NCI-H1092 treated with DMSO at 0.1 percent for 48 hours (cell line): ENCODE measurements at places on chromosomes 2 and 18.

GRCh38 chr2:219243291-219243761, 1.9 kb downstream of the GLB1L start:
- DNase-seq: no peak

DNA sequence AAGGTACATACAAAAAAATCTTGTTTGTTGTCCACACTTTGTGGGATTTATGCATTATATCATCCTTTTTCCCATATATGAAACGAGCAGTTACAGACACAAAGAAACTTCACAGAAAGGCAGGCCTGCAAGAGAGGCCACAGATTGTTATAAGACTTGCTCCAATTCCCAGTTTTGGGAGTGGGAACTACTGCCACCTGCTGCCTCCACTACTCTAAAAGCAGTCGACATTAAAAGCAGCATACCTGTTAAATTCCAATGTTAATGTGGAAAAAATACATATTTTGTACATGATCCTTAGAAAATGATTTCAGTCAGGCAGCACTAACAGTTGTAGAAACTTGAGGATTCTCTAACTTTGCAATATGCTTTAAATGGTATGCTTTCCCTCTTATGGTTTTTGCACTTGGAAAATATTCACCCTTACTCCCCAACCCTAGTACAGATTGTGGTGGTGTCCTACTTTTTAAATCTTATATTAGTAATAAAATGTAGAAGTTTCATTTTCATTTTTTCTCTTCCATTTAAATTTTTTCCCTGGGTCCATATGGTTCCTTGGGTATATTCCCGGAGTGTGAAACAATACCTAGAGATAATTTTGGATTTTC, 37.9 kb downstream of the SLC38A11 start:
- peak; percentile 47 for DNase-seq

DNA sequence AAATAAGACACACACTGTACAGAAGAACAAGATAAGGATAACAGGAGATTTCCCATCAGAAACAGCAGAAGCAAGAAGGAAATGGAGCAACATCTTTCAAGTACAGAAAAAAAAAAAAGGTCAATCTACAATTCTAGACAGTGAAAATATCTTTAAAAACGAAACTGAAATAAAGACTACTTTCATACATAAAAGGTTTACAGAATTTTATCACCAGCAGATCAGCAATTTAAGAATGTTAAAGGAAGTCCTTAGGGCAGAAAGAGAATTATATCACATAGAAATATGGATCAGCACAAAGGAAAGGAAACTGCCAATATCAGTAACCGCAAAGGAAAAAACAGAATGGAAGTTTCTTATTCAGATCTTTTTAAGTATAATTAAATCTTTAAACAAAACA, 931.0 kb downstream of the EPHA4 start:
- no peak for DNase-seq

DNA sequence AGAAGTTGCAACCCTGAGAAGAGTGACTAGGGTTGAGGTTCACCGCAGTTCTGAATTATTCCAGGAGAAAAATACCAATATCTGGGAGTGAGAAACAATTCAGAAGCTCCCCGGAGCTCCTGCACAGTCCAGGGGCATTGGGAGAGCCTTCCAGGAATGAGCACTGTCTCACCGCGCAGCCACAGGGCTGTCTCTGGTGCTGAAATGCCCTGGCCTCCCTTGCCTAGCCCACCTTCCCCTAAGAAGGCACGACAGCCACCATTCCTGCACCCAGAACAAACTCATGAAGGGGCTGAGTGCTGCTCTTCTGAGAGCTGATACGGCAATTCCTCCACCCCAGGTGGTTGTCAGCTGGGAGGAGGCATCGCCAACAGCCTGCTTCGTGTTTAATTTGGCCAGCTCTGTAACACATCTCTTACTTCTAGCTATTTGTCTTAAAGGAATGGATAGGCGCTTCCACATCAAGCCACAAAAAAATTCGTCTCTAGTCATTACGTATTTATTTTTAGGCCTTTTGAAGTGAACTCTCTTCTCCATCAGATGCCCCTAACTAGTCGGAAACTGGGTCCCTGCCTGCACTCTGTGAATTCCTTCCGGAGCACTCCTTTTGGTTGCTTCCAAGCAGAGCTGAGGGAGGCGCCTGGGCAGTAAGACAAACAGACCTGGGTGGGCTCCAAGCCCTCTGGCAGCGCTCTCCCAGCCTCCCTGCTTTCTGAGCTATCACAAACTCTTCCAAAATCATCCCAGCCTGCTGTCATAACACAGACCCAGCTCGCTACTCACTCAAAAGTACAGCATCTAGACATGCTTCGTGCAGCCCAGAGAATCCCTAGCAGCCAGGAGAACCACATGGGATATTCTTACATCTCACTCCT, 120.5 kb upstream of the CCDC68 start:
- no peak for DNase-seq

DNA sequence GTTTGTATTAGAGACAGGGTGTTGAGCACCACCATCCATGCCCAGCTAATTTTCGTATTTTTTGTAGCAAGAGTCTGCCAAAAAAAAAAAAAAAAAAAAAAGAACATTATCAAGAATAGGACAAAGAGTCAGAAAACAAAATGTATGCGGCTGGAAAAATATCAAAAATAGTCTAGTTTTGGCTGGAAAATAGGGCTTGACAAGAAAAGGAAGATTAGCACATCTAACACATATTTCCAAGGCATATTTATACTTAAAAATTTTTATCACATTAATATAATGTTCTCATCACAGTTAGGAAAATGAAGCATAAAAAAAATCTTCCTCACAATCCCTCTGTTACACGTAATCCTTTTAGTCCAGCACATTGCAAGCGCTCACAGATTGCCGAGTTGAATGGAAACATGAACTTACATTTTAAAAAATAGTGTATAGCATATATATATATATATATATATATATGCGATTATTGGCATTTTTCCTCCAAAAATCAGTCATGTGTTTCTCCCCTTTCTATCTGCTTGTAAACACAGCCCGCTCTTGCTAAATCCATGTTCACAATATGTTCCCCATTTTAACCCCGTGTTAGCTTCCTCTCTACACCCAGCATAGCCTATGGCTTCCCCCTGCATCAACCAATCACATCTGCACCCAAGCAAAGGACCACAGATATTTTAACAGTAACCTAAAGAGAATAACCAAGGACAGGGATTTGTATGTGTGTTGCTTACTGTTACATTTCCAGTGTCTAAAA, 183.0 kb downstream of the AFF3 start:
- no peak for DNase-seq

- DNase-seq: no peak
Measured at GRCh38 chr2:9666306-9666705, 35.5 kb upstream of the YWHAQ start.

DNA sequence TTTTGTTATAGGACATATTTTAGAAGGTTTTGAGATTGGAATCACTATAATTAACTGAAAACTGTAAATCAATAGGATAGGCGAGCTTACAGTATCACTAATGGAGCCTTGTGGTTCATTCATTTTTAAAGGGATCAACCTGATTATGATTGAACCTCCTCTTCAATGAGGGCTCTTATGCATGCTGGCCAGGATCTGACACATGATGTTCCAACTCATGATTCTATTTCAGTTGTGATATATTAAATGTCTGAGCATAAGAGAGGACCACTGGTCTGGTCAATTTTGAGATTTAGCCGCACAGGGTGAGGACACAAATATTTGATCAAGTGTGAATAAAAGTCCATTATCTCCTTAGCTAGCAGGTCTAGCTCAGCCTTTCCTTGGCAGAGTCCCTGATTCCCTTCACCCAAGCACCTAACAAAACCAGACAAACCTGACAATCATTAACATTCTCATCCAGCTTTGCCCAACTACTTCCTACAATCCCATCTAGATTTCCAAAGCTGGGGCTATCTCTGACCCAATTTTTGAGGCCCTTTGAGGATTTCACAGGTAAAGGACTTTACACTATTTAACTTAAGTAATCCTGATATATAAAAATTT, 6.9 kb upstream of the MAP4K4 start:
- DNase-seq: no peak

DNA sequence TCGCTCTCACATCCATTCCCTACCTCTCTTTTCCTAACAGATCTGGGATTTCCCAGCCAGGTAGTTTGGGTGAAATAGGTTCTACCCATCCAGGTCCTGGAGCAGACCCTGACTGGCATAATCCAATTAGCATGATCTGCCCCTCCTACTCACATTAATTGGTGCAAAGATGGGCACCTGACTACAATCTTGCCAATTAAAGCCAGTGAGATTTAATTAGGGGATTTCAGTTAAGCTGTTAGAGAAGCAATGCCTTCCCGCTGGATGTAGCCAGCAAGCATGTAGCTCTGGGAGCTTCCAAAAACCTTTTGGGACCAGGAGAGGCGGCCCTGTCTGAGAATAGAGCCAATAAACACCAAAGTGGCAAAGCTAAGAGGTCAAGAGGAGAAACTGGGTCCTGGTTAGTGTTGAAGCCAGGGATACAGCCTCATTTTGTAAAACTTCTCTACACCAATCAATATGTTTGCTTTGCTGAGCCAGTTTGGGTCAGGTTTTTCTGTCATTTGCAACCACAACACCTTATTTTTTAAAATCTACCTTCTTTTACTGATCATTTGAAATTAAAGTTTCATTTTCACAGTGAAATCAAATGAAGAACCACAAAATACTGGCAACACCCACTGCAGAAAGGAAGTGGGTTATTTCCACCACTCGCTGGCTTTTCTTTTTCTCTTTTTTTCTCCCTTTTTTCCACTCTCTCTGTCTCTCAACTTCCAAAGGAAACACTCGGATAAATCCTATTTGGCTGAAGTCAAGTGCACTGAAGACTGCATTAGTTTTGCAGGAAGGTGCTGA, 3.2 kb upstream of the TTC39C start:
- no peak for DNase-seq

- DNase-seq: no peak
Measured at GRCh38 chr2:48380989-48381625, 148.8 kb upstream of the STON1 start.

DNA sequence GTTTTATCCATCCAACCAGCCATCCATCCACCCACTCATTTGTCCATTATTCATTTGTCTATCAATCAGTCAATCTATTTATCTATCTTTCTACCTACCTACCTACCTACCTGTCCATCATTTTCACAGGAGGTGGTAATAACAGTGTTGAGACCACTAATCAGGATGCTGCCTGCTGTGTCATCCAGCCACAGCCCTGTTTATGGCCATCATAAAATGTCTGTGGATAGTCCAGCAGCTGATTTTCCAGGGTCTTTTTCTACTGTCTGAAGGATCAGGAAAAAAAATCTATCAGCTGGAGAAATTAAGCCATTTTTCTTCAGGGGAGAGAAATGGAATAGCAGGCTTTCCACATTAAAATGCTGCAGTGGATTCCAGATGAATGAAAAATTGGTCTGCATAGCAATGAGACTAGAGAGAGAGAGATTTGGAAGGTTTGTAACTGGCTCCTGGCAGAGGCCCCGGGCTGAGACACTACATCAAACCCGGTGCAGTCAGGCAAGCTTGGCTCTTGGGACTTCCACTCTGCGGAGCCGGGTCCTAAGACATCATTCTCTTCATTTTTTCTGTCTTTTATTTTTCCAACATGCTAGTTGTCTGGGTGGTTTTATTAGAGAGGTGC, 33.0 kb upstream of the BOD1L2 start:
- DNase-seq: no peak

DNA sequence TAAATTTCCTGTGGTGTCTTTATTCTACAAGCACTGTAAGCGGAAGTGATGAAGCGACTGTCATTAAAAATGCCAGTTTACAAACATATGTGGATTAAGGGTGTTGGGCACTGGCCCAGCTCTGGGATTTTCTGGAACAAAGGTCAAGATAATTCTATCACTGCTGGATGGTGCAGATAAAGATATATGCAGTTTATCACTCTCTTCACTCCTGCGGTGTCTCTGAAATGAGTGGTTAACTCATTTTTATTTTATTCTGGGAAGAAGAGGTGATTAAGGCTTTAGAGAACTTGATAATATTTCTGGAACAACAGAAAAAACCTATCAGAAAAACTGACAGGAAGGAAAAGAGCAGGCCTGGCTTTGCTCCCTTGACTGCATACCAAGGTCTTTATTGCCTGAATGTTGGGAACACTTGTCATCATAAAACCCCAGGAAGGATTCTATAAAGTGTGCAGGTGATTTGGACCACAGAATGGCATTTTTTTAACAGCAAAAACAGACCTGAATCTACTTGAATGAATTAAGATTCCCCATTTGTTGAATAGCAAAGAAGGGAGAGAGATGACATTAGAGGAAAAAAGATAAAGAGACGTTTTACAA, 32.4 kb downstream of the ABCB11 start:
- DNase-seq: no peak

- DNase-seq: no peak
Measured at GRCh38 chr2:207276248-207276647, 110.5 kb upstream of the KLF7 start.

- no peak for DNase-seq
Measured at GRCh38 chr18:67261931-67262552, 254.5 kb downstream of the DSEL start.

DNA sequence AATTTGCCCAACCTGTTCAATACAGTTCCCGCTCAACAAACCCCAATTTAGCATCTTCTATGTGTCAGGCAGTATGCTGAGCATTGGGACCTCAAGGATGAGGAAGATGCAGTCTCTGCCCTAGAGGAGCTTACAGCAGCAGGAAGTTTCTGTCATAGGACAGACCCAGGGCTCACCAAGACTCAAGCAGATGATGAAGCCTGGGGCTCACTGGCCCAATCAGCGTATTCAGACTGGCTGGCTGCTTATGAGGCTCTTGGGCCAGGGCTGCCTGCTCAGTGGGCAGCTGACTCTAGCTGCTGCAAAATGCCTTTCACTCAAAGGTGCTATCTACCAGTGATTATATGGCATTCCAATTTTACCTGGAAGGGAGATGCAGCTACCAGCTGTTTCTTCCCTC, 2.1 kb downstream of the FAM178B start:
- no peak for DNase-seq

GRCh38 chr2:69994166-69994565, 32.7 kb upstream of the ASPRV1 start:
- no peak for DNase-seq

DNA sequence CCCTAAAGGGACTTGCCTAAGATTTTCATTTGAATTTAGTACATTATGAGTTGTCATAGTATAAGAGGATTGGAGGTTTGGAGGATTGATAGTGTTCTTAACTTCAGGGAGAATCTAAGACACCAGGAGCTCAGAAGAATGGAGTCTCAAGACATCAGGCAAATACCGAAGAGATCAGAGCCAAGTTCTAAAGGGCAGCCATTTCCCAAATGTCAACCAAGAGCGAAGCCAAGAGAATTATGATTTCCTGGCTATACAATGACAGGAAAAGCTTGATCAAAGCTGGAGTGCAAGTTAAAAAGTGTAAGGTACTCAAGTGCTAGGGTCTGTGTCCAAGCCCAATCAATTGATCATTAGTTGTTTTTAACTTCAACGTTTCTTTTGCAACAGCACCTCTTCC, 283.0 kb upstream of the FN1 start:
- no peak for DNase-seq

DNA sequence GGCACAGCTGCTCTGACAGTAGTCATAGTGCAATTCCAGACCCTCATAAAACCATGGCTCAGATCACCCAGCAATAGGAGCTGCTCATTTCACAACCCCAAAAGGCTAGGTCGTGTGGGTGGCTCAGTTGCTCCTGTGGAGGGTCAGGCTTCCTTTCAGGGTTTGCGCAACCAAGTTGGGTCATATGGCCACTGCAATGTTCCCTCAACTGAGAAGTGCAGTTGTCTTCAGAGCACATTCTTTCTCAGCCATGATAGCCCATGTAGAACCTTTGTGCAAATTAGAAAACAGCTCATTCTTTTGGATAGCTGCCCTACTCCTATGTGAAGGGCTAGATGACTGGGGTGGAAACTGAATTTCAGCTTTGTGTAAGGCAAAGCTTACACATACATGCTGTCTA, 3.2 kb downstream of the SERPINB13 start:
- no peak for DNase-seq
